Occipital lobe (tissue), 3 donors: ENCODE measurements at places on chromosomes 3 and 15. TPM values are rescaled to one million over a fixed set of nuclear protein-coding genes. Genes with fewer than 3 reads are reported as not detected.

Gene GUCA1C
- not detected for total RNA-seq

Gene SLC28A1
- not detected for total RNA-seq

Gene SLC6A20
- 2.7 TPM for total RNA-seq

Gene FILIP1L
- total RNA-seq, result 1.2 TPM

Gene ARRDC4
- total RNA-seq, result 55.1 TPM

Gene LRRIQ4
- 0.31 TPM for total RNA-seq

Gene MRPS22
- 62.4 TPM for total RNA-seq

Gene TMEM212
- total RNA-seq, result not detected

Gene GXYLT2
- total RNA-seq, result 4.7 TPM

Gene ACTRT3
- total RNA-seq, result 3.3 TPM

Gene SYNM
- 6.6 TPM for total RNA-seq
